Mucosa of gallbladder (tissue), 1 donor: ENCODE measurements at places on chromosomes 12 and 14. TPM values are rescaled to one million over a fixed set of nuclear protein-coding genes. Genes with fewer than 3 reads are reported as not detected.
A peak's percentile ranks its signal among the peaks of the same experiment; 100 is the strongest.

STAB2 gene
- total RNA-seq = 1.4 TPM

KNTC1 gene
- 7.2 TPM for total RNA-seq

ESR2 gene
- total RNA-seq = 0.26 TPM

- DNase-seq = peak; percentile 88
Measured at GRCh38 chr12:3073438-3074250, 3.5 kb upstream of the TSPAN9 start.

DNA sequence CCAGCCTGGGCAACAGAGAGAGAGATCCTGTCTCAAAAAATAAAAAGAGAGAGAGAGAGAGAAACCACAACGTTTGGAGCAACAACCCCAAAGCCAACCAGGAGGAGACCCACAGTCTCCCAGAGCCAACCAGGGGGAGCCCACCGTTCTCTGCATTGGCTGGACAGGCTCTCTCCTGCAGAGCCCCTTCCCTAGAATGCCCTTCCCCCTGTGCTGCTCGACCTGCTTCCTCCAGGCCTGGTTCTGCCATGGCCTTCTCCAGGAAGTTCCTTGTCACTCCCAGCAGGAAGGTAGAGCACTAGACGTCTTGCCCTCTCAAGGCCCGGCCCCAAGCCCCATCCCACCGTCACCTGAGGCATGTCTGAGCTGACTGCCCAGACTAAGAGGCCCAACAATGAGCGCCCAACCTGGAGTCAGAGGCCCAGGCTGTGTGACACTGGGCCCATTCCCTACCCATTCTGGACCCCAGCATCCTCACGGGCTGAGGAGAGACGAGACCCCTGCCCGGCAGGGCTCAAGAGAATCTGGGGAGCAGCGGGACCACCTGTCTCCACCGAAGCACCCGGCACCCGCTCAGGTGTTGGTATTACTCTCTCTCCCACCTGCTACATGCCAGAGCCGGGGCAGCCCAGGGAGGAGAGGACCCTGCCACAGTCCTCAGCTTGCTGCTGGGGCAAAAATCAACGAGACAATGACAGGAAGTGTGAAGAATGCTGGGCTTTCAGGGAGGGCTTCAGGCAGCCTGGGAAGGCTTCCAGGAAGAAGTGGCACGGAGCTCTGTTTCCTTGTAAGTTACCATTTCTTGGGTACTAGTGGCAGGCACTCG is 61.2 kb downstream of the DIO3 start:
- no peak for DNase-seq

CHGA gene
- 0.29 TPM for total RNA-seq

DNA sequence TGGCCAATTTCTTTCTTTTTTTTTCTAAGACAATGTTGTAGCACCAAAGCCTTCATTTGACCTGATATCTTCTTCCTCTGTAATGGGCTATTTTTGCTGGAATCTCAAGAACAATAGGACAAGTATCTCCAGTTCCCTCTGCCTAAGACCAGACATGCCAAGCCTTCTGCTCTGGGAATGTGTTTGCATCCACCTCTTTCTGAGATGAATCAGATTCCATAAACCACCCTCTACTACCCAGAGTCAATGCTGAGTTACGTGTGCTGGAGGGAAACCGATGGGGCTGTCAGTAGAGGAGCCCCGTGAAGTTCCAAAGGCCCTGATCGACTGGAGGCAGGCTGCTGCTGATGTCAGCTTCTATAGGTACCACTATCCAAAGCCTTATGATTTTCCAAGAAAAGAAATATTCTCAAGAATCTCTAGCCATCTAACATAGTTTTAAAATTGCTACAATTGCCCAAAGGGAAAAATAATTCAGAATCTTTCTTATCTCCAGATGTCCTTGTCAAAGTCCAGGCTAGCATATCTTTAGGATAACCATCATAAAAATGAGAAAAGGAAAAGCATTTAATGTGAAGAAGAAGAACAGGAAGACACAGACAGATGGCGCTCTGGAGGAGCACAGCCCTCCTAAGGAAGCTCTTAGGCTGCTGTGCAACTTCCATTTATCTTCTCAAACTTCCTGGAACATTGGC is 101.9 kb downstream of the SLC8A3 start:
- peak; percentile 50 for DNase-seq

DNA sequence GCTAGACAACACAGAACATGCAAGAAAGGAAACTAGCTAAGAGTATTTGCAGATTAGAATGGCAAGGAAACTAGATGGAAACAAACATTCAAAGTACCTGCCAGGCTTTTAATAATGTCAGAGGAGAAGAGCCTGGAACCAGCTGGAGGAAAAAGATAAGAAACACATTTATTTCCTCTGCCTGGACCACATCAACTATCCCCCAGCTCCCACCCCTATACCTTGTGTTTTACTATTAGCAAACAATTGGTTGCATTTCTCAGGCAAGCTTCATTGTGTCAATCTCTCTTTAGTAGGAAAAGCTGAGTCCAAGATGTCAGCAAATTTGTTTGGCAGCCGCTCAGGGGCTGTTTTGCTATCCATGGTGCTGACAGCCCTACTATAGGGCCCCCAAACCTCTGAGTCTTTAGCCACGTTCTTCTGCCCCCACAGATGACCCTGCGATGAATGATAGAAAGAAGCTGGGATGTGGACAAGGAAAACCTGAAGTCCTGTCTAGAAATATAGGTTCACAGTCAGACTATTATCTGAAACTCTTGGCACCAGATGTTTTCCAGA is 11.6 kb upstream of the SYNDIG1L start:
- no peak for DNase-seq

GRCh38 chr12:120055231-120056000 is 61.1 kb downstream of the RAB35 start:
- DNase-seq = no peak

- DNase-seq = no peak
Measured at GRCh38 chr14:66508547-66508845, 549 bp downstream of the GPHN start.

- no peak for DNase-seq
Measured at GRCh38 chr14:67602076-67602475, 2.0 kb upstream of the PIGH start.

DNA sequence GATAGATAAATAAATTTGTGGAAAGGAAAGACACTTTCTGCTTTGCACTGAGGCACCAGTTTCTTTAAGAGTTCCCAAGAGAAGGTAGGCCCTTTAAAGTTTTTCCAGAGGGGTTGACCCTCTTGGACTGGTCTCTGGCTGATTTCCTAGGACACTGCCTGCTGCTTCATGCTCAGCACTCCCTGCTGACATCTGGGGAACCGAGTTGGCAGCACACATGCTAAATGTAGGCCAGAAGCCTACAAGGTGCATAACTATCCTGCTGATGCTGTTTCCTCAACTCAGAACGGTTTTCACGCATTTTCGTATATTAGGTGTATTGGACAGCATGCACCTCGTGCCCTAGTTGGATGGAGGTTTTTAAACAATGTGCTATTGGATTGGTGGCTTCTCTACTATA is 887.2 kb upstream of the SEL1L start:
- no peak for DNase-seq

- no peak for DNase-seq
Measured at GRCh38 chr12:123267991-123268843, 3.4 kb downstream of the CDK2AP1 start.

TAS2R30 gene
- total RNA-seq = 1.7 TPM

HOXC6 gene
- total RNA-seq = 0.26 TPM

DNA sequence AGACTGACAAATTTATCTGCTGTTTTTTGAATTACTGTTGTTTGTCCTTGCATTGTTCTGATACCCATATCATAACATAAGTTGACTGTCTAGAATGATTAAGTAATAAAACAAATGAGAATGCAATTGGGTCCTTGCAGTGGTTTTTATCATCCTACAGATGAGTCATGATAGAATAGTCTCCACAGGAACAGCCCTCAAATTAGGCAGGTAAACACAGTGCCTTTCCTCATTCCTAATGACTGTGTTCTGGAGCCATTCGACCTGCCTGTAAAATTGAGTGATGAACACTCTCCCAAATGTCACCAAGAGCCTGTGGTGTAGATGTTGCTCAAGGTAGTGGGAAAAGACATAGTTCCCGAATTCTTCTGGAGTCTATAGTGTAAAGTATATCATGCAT is 12.3 kb downstream of the NKX2-8 start:
- DNase-seq = no peak

DNA sequence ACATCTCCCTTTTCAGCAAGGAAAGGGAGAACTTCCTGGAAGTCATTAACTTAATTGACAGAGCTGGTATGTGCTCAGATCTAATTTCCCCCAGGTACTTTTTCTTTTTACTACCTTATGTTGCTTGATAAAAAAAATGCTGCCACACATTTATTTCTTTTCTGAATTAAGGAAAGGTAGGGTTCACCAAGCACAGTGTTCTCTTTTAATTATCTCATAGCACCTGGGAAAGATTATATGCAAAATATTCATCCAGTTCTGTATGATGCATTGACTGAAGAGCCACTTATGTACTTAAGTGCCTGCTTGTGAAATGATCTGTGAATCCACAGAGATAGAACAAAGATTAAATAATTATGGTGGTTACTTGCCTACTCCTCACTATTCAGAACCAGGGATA is 25.1 kb downstream of the KCNC2 start:
- DNase-seq = no peak

DNA sequence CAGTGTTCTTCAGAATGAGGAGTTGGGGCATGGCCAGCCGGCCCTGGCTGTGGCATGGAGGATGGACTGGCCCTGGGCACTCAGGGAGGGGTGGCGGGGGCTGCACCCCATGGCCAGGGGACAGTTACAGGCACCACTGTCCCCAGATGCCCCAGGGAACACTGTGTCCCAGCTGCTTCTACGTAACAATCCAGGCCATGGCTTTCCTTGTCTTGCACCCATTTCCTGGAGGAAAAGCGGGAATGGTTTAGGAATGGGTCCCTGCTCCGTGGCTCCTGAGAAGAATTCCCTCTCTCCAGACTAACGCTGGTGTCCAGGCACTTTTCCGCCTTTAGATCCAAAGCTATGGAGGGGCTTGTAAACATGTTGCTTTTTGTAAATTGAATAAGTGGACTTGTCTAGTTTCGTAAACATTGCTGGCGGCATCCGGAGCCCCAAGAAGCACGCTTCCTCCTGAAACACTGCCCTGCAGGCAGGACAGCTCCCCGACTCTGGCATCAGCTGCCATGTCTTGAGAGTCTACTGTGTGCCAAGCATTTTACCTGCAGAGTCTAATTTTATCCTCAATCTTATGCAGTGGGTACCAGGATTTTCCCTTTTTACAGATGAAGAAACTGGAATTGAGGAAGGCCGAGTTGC is 238.3 kb downstream of the SLC41A2 start:
- DNase-seq = no peak
